ENCODE measurements at places on chromosomes 5 and 9.

GRCh38 chr5:17216974-17217492, 398 bp upstream of the BASP1 start:
- DNase-seq, result peak; percentile 34

- no peak for DNase-seq
Measured at GRCh38 chr9:111023128-111023527, 15.1 kb downstream of the LPAR1 start.

DNA sequence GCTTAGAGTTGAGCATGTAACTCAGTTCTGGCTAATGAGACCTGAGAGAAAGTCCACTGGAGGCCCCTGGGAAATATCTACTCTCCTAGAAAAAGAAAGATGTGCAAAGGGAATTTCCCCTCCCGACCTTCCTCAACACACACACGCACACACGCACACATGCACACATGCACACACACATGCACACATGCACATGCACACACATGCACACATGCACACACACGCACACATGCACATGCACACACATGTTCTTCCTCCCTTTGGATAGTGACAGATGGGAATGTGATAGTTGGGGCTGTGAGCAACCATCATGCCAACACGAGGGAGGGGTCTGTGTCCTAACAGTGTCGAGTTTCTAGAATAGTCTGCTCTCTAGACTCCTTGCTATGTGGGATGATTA, 148.2 kb upstream of the EGFLAM start:
- no peak for DNase-seq

GRCh38 chr5:146883511-146883910, 5.0 kb upstream of the PPP2R2B start:
- no peak for DNase-seq

DNA sequence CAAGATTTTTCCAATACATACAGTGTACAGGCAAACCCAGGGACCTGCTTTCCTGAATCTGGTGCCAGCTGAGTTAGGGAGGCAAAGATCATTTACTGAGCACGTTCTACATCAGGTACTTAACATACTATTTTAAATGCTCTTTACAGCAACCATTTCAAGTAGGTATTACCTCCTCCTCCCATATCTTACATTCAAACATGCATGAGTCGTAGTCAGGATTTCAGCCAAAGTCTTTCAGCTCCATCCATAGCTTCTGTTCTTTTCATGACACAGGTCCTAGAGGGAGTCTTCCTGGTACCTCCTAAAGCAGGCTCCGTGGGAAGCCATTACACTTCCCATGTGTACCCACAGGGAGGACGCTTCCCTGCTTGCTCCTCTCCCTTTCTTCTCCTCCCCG, 11.7 kb downstream of the KCNV2 start:
- peak; percentile 27 for DNase-seq

GRCh38 chr9:83792746-83793145, 24.8 kb downstream of the GKAP1 start:
- DNase-seq, result no peak

GRCh38 chr9:26946753-26947727, at the start of gene PLAA:
TSS of gene PLAA (minus strand) at chr9:26947242. CDS start at chr9:26947045, 197 bp downstream.
- DNase-seq, result peak; percentile 74

DNA sequence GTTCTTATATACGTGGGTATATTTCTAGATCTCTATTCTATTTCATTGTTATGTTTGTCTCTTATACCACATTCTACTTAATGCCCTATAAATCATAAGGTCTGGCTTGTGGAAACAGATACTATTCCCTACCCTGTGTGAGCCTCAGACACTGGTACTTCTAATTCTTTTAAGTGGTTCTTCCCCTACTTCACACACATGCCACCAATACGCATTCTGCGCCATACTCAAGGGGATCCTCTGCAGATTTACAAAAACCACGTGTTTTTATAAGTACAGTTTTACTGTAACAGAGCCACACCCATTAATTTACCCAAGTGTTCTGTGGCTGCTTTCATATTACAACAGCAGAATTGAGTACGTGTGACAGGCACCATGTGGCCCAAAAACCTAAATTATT, 195.6 kb downstream of the SAXO1 start:
- no peak for DNase-seq

DNA sequence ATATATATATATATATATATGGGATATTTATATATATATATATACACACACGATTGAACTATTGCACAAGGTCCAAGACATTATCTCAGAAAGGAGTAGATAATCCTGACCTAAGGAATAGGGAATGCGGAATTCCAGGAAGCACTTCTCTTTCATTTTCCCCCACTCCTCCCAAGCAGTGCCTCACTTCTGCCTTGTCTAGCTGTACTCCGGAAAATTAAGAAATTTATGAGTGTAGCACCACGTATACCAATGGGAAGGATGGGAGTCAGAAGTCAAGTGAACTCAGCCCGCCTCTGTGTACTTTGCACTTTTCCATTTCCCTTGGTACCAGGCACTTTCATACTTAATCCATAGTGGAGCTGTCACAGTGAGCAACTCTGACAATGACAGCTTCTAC, 10.9 kb downstream of the SLC36A1 start:
- no peak for DNase-seq
